ENCODE measurements at places on chromosomes 12 and 14. TPM values are rescaled to one million over a fixed set of nuclear protein-coding genes. Genes with fewer than 3 reads are reported as not detected.

DNA sequence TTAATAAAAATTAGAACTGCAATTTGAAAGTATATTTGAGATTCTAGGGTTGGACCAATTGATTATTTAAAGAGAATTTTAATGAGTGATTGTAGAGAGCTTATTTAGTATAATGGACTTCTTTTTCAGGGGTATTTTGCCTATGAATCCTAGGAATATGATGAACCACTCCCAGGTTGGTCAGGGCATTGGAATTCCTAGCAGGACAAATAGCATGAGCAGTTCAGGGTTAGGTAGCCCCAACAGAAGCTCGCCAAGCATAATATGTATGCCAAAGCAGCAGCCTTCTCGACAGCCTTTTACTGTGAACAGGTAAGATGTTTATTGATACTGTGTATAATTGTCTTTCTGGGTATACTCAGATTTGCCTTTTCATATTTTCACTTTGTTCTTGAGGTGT is 35.9 kb upstream of the KCNMB4 start:
- DNase-seq: no peak

GRCh38 chr14:70893062-70893845 is 14.0 kb upstream of the PCNX1 start:
- DNase-seq: no peak

GRCh38 chr14:91606851-91607250 is 96.7 kb upstream of the PPP4R3A start:
- DNase-seq: no peak

DNA sequence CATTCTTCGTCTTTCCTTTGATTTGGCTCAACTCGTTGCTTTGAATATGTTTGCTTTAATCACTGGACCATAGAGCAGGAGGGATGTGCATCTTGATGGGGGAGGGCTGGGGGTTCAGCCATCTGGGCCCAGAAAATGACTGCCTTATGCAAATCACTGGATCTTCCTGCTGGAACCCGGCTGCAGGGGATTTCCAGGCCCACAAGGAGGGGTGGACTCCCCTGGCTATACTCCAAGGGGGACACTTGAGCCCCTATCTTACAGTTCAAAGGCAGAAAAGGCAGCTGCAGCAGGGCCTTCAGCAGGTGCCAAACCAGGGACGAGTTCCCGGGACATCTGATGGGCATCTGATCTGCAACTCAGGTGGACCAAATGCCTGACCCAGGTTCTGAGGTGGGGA is 122.5 kb downstream of the DICER1 start:
- DNase-seq: no peak

GRCh38 chr12:113245695-113246477 is 24.6 kb downstream of the TPCN1 start:
- DNase-seq: peak; percentile 86

DNA sequence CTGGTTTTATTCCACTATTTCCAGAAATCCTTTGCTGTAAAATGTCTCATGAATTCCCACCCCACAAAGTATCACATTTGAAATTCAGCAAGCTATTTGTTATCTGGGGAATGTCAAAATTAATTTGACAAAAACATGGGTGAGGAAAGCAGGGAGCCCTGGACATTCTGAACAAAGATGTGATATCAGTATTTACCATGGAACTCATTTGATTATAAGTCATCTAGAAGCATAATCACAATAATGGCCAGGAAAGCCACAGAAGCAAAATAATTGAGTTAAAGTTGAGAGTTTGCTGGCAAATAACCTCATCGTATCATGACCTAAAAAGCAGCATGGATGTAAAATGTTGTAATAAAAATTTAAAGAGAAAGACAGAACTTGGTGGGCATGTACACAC is 96.1 kb downstream of the ANO6 start:
- DNase-seq: no peak

DNA sequence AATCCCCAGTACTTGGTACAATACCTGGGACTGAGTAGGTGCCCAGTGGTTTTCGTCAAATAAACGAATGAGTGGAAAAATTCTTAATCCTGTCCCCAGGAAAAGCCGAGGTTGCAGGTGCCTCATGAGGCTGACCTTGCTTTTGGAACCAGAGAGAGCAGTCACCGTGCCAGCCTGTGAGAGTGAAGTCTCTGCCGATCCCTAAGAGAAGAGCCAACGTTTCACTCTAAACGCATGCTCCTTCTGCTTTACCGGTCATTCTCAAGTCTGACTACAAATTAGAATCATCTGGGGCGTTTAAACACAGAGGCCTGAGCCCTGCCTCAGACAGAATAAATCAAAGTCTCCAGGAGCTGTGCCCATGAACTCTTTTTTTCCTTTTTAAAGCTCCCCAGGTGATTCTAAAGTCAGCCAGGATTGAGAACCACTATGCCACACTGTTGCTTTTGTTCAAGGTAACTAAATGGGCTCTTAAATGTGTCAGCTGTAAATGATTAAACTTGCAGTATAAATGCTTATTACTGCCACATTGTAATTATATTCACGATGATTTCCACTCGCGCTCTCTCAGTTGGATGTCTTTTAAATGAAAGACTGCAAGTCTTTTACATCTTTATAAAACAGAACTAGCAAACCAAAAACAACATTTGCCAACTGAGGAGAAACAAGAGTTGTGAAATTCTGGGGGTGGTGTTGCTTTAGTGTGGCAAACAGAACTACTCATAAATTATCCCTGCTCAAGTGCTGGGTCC is 26.9 kb downstream of the TCP11L2 start:
- no peak for DNase-seq

- no peak for DNase-seq
These were observed 1.4 kb downstream of the THTPA start for GRCh38 chr14:23557521-23557920.

DNA sequence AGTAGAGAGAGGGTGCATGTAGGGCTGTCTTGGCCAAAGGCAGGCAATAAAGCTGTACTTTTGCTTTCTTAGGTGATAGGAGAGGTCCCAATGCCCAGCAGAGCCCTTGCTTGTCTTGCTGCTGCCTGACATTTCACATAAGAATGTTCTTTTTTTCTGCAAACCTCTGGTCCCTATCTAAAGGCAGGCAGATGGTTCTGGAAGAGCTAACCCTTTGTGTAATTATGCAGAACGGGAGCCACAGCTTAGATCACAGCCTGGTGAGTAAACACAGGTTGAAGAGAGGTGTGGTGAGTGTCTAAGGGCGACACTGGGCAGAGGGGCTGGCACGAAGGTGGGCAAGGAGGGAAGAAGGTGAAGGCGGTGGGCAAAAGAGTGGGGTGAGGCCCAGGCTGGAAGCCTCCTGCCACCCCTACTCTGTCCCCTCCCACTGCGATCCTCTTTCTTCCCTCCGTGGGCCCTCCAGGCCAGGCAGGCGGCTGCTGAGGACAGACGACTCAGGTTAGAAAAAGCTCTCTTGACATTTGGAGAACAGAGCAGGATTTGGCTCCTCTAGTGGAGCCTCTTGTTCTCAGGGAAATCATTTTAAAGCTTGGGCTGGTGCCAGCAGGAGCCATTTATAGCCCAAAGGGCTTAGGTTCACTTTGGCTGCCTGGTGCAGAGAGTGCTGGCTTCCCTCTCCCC is 42.8 kb downstream of the PRMT8 start:
- no peak for DNase-seq

- no peak for DNase-seq
These were observed 71.4 kb downstream of the SLC41A2 start for GRCh38 chr12:104886418-104887401.

- DNase-seq: no peak
These were observed 136.0 kb upstream of the NOS1 start for GRCh38 chr12:117497407-117497806.

DNA sequence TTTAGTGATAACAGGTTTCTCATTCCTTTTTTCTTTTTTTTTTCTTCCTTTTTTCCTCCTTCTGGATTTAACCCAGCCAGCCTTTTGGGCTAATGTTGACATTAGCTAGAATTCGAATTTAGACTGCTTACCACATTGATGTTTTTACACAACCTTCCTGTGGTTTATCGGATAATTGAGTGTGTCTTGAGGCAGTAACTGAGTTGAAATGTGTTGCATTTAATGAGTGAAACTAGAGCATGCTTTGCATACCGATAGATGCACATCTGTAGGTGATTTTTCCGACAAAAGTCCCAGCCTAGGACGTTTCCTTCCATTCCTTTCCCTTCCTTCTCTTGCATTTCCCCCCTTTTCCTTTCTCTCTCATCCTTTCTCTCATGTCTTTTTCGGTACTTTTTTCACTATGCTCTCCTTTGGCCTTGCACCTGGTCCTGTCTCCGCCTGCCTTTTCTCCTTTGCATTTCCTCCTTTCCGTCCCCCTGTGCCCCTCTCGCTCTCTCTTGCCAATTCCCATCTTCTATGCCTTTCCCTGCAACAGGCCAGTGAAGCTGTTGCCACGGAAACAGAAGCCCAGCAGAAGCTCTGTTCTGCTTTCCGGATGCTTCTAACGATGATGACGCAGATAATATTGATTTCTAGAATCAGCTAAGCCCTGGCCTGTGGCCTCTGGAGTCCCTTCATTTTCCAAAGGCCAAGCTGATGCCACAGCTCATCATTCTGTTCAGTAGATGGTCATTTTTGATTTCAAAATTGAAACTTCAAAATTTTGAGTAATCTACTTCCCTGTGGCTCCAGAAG is 76.1 kb downstream of the SLC25A47 start:
- DNase-seq: no peak

GRCh38 chr12:53746592-53747092 is 5.1 kb downstream of the CISTR start:
- DNase-seq: peak; percentile 98

DNA sequence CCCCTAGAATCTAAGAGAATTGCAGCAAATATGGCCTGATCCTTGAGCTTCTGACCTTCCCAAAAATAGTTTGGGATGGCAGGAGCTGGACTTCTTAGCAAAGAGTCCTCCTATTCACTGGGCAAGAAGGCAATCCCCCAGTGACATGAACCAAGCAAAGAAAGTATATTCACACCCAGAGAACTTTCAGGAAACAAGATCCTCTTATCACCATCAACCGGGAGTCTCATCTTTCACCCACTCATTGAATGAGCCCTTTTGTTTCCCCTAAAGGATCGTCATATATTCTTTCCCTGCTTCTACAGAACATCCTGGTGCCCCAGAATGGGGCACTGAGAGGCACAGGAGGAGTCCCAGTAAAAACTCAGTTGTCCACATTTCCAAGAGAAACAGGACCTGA is 19.7 kb downstream of the SPTB start:
- no peak for DNase-seq

- DNase-seq: no peak
These were observed 274.4 kb downstream of the LRIG3 start for GRCh38 chr12:58645946-58646345.

GRCh38 chr14:100789460-100790417 is 36.2 kb upstream of the MEG3 start:
- no peak for DNase-seq

DNA sequence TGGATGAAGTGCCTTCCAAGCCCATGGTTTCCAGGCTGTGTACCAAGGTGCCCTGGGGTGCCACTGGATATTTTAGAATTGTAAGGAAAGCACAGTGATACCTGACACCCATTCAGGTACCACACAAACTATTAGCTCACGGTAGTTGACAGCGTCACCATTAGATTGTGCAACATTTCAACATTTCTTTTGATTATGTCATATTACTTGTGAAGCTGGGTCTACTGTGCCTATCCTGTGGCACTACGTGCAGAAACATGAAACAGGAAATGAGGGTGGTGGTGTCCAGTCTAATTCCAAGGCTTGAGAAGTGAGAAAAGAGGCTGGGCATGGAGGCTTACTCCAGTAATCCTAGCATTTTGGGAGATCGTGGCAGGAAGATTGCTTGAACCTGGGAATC is 75.5 kb upstream of the CPM start:
- DNase-seq: no peak

DNA sequence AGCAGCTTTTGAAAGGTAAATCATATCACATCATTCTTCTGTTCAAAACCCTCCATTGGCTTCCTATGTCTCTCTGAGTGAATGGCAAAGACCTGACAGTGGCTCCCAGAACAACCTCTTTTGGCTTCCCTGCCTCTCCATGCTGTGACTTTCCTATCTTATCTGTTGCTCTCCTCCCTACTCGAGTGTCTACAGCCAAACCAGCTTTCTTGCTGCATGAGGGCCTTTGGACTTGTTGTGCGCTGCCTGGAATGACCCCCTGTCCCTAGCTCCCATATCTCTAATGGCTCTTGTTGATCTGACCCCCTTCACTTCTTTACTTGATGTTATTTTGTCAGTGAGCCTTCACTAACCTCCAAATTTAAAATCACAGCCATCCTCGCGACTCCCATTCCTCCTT is 2.5 kb downstream of the SYNE2 start:
- DNase-seq: no peak

DNA sequence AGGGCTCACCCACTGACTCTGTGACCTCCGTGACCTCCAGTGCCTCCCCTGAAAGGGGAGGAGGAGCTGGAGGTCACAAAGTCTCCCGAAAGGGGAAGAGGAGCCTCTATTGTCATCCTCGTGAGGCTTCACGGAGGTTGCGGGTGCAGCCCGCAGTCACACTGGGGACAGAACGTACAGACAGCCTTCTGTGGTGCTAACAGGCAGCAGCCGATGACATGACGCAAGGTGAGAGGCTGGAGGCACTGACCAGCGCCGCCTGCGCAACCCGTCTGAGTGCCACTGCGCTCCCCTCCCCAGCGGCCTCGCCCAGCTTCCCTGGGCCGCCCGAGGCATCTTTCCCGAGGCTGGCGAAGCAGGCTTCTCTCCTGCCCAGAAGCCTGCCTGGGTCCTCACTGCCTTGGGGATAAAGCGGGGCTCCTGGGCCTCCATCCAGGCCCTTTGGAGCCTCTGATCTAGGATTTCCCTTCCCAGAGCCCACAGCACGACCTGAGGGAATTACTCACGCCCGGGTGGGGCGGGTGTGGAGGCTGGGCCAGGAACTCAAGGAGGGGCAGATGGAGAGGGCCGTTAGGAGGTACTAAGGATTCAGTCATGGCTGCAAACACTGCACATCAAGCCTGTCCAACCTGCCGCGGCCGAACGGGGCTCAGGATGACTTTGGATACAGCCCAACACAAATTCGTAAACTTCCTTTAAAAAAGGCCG is 12.3 kb upstream of the LBHD2 start:
- DNase-seq: peak; percentile 83

- DNase-seq: peak; percentile 42
These were observed 78.5 kb upstream of the EIF5 start for GRCh38 chr14:103255555-103255954.

DNA sequence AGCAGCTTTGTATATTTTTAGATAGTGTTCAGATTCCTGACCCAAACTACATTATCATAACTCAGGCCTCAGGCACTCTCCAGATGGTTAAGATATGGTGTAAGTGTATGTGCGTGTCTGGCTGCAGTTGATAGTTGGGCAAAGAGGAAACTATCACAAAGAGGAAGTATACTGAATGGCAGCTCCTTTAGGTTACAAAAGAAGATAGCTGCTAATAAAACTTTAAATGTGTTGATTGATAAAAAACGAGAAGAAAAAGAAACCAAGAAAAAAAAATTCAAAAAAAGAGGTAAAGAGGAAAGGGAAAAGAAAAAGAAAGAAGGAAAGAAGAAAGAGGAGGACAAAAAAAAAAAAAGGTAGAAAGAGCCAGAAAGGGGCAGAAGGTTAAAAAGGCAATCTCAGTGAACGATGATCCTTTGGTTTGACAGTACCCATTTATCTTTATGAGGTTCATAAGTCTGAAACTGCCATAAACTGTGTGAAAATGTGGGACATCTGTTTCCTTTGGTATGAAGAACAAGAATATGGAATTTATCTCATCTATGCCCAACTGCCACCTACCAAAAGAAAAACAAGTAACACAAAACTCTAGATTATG is 42.2 kb downstream of the TAOK3 start:
- no peak for DNase-seq

The RNASE4 gene
- 44.3 TPM for total RNA-seq

The MMP19 gene
- 39.7 TPM for total RNA-seq

The TMTC1 gene
- 54.7 TPM for total RNA-seq

The SPIC gene
- total RNA-seq: not detected

The CBLN3 gene
- 3.5 TPM for total RNA-seq

The GSC gene
- total RNA-seq: 0.76 TPM
